ENCODE measurements at places on chromosomes 5 and 9. TPM values are rescaled to one million over a fixed set of nuclear protein-coding genes. Genes with fewer than 3 reads are reported as not detected.

DNA sequence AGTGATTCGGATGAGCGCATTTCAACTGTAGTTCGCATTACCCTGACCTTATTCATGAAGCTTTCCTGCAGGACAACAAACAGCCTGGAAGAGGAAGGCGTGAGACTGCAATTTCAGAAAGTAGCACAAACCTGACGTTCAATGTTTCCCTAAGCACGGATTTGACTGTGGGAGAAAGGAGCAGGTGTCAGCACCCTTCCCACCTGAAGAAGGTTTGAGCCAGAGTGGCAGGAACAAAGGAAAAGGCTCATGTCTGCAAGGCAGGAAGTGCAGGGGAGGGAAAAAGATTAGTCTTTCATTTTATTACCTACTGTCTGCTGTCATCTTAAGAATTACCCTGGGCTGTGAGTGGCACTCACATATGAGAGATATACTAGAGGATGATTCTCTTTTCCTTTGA lies 114.0 kb downstream of the MED10 start:
- no peak for DNase-seq

- no peak for DNase-seq
These were observed 54.3 kb downstream of the GRAMD2B start for GRCh38 chr5:126477294-126478117.

The RFESD gene
- 2.9 TPM for total RNA-seq

- DNase-seq, result peak; percentile 73
These were observed 889 bp upstream of the ADAMTS12 start for GRCh38 chr5:33892620-33893137.

- no peak for DNase-seq
These were observed 102.5 kb upstream of the GABRP start for GRCh38 chr5:170681013-170681433.

DNA sequence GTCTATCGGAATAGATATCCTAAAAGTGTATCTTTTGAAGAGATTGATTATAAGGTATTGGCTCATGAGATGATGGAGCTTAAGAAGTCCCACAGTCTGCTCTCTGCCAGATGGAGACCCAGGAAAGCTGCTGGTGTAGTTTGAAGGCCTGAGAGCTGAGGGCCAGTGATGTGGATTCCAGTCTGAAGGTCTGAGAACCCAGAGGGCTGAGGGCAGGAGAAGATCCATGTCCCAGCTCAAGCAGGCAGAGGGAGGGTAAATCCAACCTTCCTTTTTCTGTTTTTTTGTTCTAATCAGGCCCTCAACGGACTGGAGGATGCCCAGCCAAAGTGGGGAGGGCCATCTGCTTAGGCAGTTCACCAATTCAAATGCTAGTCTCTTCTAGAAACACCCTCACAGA lies 11.0 kb upstream of the ABL1 start:
- DNase-seq, result no peak

DNA sequence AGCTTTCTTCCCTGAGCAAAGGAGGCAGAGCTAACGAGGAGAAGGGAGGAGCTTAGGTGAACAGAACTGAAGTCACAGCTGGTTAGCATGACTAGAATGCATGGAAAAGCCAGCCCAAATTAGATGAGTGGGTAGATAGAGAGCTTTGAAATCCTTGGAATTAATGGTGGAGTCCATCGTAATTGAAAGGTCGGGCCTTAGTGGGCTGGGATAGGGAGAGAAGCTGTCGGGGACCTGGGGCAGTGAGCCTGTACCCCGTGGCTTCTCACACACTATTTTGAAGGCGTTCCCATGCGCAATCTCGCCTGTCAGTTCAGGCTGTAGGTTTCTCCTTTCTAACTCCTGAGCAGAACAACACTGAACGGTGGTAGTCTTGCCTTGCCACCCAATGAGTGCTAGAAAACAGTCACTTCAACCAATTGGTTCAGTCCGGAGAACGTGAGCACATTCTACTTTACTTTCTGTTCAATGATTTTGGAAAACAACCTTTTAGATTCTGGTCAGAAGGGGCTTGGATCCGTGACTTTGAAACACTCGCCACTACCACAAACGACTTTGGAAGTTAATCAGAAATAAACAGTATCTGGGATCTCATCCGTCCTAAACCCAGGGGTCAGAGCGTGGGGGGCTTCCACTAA lies 655 bp upstream of the RAI14 start:
- peak; percentile 83 for DNase-seq

DNA sequence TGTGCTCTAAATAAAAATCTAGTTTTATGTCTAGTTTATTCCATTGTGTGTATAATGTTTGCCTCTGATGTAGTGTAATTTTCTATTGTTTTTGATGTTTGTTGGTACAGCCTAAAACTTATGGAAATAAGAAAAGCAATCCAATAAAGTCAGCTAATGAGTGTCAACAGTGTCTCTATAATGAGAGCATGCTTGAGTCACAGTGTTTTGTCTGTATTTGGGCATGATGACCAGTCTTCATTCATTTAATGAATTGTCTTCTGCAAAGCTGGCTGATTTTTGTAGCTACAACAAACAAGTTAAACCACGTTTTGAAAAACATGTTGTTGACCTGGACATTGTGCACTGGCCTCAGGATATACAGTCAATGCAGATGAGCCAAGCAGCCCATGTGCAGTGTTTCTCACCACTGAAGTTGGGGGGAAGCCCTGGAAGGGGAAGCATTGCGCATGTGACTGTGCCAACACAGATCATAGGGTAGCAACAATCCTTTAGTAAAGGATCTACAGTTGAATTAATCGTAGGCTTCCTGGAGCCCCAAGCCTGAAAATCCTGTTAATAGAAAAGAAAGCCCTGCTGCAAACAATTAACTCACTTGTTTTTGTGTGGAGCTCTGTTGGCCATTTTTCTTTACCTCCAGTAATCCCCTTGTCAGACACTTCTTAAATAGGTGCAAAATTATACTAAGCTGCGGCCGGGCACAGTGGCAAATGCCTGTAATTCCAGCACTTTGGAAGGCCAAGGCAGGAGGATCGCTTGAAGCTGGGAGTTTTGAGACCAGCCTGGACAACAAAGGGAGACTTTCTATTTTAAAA lies 88.0 kb downstream of the INIP start:
- no peak for DNase-seq

The RIMOC1 gene
- total RNA-seq, result 14.9 TPM

The CCDC192 gene
- not detected for total RNA-seq

The CYFIP2 gene
- total RNA-seq, result 13.8 TPM

The GRIA1 gene
- 0.36 TPM for total RNA-seq

The TMEM232 gene
- total RNA-seq, result 1.8 TPM

DNA sequence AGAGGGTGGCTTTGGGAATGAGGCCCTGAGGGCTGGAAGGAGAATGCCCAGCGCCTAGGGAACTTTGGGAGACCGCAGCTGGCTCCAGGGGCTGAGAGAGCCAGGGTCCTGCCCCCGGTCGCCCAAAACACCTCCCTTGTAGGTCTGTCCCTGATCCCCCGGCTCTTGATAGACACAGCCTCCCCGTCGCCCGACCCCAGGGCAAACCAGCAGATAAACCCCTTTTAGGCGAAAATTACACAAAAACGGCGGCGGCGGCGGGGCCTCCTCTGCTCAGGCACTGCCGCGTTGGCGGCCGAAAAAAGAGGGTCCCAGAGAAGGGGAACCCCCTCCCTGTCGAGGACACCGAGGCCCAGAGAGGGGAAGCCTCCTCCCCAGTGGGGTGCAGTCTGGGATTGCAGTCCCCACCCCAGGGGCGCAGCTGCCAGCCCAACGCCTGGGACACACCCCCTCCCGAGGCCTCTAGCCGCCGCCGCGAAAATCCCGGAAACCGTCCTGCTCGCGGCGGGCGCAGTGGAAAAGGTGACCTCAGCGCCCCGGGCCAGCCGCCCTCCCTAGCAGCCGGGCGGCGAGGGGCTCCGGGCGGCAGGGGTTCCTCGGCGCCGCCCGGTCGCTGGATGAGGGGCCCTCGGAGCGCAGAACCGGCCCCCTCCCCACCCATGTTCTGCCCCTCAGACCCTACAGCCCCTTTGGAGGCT lies 3.1 kb upstream of the BARX1 start:
- peak; percentile 57 for DNase-seq

The GKAP1 gene
- total RNA-seq, result 22.4 TPM

GRCh38 chr5:125295405-125295872 lies 549.0 kb upstream of the ZNF608 start:
- no peak for DNase-seq

The MGAT4B gene
- 32.8 TPM for total RNA-seq
